ENCODE measurements at places on chromosomes 7 and 10.

DNA sequence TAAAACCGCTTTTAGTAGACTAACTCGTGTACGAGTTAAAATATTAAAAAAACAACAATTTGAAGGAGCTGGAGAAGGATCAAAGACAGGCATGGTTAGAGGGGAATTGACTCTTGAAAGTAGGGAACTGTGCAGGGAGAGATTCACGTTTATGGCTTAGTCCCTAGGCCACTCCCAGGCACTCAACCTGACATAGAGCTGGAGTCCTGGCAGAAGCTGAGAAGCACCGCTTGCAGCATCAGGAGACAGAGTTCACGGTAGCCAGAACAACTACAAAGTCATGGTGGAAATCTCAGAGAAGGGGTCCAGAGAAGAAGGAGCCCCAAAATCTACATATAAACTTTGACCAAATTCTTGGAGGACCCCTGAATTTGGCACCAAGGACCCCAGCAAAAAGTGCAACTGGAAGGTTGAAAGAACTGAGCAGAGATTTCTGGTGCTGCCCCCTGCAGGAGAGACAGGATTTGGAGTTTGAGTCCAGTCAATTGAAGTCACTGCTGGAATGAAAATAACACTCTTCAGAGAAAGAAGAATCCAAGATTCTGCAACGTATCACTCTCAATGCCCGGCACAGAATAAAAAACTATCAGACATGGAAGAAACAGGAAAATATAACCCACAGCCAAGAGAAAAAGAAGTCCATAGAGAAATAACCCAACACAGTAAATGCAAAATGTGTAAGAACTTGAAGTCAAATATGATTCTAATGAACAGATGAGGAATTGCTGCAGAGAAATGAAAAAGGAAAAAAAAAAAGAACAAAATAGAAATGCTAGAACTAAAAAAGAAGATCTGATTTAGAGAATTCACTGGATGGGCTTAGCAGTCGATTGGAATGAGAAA, 493.3 kb upstream of the PODXL start:
- DNase-seq, result no peak

DNA sequence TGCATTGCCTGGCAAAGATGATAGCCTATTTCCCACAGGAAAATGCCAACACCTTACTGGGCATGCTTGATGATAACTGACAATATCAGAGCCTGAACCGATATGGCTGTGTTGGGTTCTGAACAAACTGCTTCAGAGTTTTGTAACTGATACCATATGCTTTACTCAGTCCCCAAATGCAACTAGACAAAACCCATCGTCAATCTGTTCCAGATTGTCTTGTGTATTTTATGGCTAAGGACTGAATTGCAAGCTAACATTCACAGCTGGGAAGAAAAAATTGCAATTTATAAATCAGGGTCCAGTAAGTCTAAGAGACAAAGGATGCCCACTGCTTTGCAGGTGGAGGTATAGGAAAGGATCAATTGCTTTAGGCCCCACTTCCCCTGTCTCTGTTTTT, 116.8 kb upstream of the WNT16 start:
- DNase-seq, result no peak

GRCh38 chr10:62842983-62843382, 26.8 kb upstream of the EGR2 start:
- no peak for DNase-seq

- DNase-seq, result no peak
Measured at GRCh38 chr10:34792881-34793280, 22.2 kb downstream of the PARD3 start.

DNA sequence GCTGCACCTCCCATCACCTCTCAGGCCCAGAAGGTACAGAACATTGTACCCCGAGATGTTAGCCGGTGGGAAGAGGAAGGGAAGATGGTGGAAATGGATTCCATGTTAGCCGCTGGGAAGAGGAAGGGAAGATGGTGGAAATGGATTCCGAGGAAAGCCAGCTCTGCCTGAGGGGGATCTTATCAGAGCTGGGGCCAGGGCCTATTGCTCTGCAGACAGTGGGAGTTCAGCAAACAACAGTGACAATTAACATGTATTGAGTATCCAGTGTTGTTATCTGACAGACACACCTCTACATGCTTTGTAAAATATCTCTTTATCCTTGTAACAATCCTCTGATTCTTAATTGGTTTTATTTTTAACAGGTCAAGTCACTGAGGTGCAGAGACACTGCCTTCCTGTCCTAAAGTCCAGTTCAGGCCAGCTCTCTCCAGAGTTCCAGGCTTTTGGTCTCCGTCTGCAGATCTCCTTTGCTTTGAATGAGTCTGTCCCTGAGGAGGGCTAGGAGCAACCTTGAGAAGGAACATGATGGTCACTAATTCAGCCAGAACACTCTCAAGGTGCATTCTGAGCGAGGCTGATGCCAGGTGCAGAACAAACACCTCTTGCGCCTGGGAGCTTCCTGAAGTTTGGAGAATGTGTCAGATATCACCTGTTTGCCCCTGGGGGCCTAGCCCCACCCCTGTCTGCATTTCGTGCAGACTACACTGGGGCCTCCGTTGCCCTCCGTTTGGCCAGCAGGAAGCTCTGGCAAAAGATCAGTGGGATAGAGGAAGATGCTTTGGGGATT, 82.4 kb upstream of the PODXL start:
- no peak for DNase-seq

DNA sequence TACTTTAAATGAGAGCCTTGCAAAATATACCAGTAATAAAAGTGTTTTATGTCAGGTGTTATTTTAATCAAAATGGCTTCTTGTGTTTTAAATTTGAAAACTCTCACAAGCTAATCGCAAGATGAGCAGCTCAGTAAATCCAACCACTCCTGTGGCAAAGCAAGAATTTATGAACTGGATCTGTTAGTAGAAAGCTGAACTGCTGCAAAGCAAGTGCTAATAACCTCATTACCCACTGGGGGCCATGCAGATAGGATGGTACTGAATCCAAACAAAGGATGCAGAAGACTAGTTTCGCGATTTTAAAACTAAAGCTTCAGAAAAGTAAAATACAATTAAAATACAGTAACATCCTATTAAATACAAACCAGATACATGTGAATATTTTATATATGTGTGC, 468.0 kb downstream of the PARD3 start:
- no peak for DNase-seq

- no peak for DNase-seq
Measured at GRCh38 chr10:593016-593415, 96.5 kb downstream of the DIP2C start.

DNA sequence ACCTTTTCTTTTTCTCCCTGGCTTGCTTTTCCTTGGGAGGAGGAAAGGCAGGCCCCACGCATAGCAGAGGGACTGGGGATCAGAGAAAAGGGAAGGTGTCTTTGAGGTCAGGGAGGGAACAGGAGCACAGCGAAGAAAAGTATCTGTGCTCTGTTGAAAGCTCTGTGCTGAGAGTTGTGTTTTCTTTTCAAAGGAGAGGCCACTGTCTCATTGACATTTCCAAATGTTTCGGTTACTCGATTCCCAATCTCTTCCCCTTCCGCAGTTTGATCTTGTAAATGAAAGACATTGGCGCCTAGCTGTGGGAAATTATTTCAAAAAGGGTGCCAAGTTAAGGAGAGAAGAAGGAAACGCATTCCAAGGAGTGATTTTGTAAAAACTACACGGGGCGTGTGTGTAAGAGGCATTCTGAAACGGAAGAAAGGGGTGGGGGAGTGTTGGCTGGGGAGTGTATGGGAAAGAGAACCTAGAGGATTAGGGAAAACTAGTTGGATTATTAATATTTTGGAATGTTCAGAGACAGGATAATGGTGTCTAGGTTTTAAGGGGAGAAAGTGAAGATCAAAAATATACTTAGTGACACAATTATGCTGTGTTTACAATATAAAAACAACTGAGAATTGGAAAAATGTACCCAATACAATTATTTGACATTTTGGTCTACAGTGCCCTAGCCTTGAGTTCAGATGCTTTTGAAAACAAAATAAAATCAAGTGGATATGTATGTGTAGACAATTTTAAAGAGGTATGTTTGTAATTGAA, 708 bp downstream of the KLHDC10 start:
- no peak for DNase-seq

- no peak for DNase-seq
Measured at GRCh38 chr10:81116201-81116600, 578.5 kb downstream of the SH2D4B start.

DNA sequence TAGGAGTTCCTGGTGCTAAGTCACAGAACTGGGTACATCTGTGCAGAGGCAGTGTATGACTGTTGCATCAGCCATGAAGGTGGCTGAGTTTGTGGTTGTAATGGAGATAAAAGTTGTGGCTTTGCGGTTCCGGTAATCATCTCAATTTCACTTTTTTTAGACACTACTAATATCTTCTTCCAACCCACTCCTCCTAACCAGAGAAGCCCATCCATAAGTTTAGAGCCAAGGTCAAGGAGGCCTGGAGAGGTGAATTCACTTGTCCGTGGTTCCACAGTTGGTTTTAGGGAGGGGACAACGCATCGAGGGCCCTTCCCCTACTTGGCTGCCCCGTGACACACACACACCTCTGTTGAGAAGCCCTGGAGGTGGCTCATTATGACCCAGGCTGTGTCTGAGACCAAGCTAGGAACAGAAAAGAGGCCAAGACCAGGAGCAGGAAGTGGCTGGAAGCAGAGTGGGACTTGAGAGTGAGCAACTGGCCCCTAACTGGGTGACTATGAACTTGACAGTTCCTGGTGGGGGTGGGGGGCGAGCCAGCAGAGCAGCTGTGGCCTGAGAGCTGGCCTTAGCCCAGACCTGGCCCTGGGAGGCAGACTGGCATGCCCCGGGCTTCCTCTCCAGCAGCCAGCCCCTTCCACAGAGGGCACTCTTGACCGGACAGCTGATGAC, 66.8 kb upstream of the COL13A1 start:
- no peak for DNase-seq
